ENCODE measurements at places on chromosomes 5 and 9. TPM values are rescaled to one million over a fixed set of nuclear protein-coding genes. Genes with fewer than 3 reads are reported as not detected.

DNA sequence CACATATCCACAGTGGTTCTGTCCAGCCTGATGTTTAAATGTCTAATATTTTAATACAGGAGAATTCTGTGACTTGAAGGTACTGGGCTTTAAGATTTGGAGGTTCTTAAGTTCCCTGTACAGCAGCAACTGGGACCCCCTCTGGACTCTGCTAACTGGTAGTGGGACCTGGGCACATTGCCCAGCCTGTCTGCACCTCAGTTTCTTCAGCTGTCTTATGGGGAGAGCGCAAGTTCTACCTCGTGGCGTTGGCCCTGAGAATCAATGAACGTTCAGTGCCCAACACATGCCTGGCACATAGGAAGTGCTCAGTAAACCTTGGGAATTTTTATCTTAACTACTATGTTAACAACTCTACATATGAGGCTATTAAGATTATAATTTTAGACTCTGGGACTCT, 1.4 kb downstream of the SLC2A6 start:
- peaks cover 2% of the 10 kb centered on the region for H3K4me1 ChIP-seq
- no peaks in the 10 kb centered on the region for H3K27me3 ChIP-seq
- H3K27ac ChIP-seq, result no peak overlapping the region
- H3K36me3 ChIP-seq, result no peaks in the 10 kb centered on the region
- no peak for DNase-seq

- H3K4me1 ChIP-seq, result no peaks in the 10 kb centered on the region
- no peak for DNase-seq
- H3K27ac ChIP-seq, result no peak overlapping the region
- no peak overlapping the region for H3K4me3 ChIP-seq
- H3K27me3 ChIP-seq, result no peaks in the 10 kb centered on the region
- no peaks in the 10 kb centered on the region for H3K36me3 ChIP-seq
These were observed 515.9 kb upstream of the CYLC2 start for GRCh38 chr9:102479191-102479590.

Gene SLC25A2
- total RNA-seq, result 0.43 TPM

Gene WWC1
- 6.0 TPM for total RNA-seq

Gene INSL4
- not detected for total RNA-seq

DNA sequence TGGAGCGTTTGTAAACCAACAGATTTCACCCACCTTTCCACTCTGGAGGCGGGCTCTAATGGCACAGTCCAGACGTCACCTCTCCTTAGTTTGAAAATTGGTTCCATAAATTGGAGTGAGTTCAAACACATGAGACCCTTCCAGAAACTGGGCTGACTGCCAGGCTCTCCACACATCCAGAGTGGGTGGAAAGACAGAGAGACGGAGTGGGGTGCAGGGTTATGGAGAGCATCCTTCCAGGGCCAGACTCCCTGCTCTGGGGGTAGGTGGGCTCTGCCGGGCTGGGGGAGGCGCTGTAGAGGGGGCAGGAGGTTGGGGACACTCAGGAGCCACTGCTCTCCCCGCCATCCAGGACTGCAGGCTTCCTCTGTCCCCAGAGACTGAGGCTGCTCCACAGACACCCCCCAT, 104.7 kb upstream of the PHYKPL start:
- no peaks in the 10 kb centered on the region for H3K27me3 ChIP-seq
- no peak overlapping the region for H3K27ac ChIP-seq

Gene KCTD16
- 0.15 TPM for total RNA-seq

DNA sequence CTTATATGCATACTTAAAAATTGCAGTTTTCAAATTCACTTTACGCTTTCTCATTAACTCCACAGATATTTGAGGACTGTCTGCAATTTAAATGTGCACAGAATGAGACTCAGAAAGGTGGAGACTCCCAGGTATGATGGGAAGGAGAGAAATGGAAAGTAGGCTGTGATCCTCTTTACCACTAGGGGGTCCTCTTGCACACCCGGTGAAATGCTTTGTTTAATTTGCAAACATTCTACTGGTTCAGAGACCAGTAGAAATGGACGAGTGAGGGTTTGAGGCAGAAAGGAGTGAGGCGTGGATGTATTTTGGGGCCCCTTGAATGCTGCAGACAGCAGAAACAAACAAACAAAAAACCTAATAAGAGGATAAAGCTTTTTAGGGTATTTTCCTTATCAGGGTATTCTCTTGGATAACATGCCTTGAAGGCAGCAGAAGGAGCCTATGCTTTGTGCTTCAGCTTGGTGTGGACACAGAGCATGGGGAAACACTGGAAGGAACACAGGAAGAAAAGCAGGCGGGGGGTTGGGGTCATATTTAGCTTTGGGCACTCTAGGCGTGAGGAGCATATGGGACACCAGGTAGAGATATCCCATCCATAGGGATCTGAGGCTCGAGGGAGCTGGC, 410.1 kb downstream of the DMRT2 start:
- no peak overlapping the region for H3K27ac ChIP-seq
- no peak overlapping the region for H3K4me3 ChIP-seq
- H3K4me1 ChIP-seq, result no peaks in the 10 kb centered on the region
- H3K36me3 ChIP-seq, result no peaks in the 10 kb centered on the region
- DNase-seq, result no peak

GRCh38 chr9:90815944-90816357, 14.3 kb downstream of the SYK start:
- H3K4me3 ChIP-seq, result no peak overlapping the region
- H3K36me3 ChIP-seq, result no peaks in the 10 kb centered on the region
- H3K27ac ChIP-seq, result no peak overlapping the region
- no peak for DNase-seq
- H3K4me1 ChIP-seq, result no peaks in the 10 kb centered on the region

DNA sequence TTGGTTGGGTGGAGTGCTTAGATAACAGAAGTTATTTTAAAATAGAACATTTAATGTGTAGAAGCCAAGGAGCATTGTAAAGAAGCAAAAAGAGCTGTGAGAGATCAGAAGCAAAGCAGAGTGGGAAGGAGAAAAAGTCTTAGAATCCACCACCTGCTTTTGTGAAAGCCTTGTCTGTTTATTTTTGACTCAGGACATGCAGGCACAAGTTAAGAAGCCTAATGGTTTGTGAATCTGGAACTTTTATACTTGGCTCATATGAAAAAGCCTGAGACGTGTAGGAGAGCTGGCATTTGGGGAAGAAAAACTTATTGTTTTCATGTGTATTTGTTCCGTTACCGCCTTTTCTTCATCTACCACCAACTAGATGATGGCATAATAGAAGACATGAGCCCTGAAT, 38.5 kb upstream of the ITGA2 start:
- H3K27me3 ChIP-seq, result no peaks in the 10 kb centered on the region
- H3K4me1 ChIP-seq, result no peaks in the 10 kb centered on the region
- no peaks in the 10 kb centered on the region for H3K36me3 ChIP-seq
- DNase-seq, result no peak
- H3K27ac ChIP-seq, result no peak overlapping the region

Gene SPATA24
- total RNA-seq, result 4.0 TPM

DNA sequence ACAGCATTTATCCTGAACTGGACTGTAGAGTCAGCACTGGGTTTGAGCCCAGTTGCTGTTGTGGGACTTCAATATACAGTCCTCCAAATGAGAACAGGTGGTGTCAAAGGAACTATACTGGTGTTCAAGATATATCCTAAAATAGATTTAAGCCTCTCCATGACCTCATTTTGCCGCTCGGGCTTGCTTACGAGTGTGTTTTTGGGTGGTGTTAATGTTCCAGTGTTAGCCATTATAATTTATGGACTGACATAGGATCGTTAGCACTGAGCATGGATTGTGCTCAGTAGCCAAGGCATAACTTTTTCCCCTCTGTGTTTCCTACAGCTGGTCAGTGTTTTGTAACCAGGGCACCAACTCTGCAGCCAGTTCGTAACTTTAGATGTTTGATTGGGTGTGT, 306.6 kb downstream of the SPATA31D1 start:
- H3K27me3 ChIP-seq, result no peaks in the 10 kb centered on the region
- DNase-seq, result no peak
- no peak overlapping the region for H3K27ac ChIP-seq
- no peaks in the 10 kb centered on the region for H3K36me3 ChIP-seq
- H3K4me1 ChIP-seq, result no peaks in the 10 kb centered on the region

Gene SAXO1
- total RNA-seq, result 0.10 TPM

Gene ASB6
- 16.6 TPM for total RNA-seq

Gene CARTPT
- not detected for total RNA-seq

DNA sequence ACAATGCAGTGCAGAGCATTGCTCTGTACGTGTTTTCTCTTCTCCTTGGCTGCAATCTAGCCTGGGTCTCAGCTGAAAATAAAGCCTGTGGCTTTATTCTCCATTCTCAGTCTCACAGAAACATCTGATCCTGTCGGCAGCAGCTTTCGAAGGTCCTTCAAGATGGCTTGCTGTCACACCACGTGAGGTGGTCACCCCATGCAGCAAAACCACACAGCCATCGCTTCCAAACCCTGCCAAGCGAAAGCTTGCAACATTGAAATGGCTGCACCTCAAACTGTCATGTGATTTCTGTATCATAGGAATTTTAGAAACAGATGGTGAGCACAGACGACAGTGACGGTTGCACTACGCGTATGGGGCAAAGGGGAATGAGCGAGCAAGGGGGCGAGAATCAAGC, 98.5 kb upstream of the SMARCA2 start:
- H3K4me3 ChIP-seq, result no peak overlapping the region
- H3K27me3 ChIP-seq, result no peaks in the 10 kb centered on the region
- no peak for DNase-seq
- no peak overlapping the region for H3K27ac ChIP-seq
- no peaks in the 10 kb centered on the region for H3K36me3 ChIP-seq

Gene IL3
- total RNA-seq, result not detected

- H3K36me3 ChIP-seq, result no peaks in the 10 kb centered on the region
- H3K4me1 ChIP-seq, result no peaks in the 10 kb centered on the region
- H3K27ac ChIP-seq, result no peak overlapping the region
These were observed 46.2 kb upstream of the GLRA1 start for GRCh38 chr5:151970885-151971284.

Gene BTNL8
- not detected for total RNA-seq

Gene PCDHB2
- 3.9 TPM for total RNA-seq

Data from ovary (tissue), 10 donors.